Stimulated activated CD4-positive, alpha-beta T cell treated with anti-CD3 and anti-CD28 coated beads, Interleukin-2, amount 100 ng/mL, for 24 hours (primary cell): ENCODE measurements at places on chromosomes 1 and 21.

DNA sequence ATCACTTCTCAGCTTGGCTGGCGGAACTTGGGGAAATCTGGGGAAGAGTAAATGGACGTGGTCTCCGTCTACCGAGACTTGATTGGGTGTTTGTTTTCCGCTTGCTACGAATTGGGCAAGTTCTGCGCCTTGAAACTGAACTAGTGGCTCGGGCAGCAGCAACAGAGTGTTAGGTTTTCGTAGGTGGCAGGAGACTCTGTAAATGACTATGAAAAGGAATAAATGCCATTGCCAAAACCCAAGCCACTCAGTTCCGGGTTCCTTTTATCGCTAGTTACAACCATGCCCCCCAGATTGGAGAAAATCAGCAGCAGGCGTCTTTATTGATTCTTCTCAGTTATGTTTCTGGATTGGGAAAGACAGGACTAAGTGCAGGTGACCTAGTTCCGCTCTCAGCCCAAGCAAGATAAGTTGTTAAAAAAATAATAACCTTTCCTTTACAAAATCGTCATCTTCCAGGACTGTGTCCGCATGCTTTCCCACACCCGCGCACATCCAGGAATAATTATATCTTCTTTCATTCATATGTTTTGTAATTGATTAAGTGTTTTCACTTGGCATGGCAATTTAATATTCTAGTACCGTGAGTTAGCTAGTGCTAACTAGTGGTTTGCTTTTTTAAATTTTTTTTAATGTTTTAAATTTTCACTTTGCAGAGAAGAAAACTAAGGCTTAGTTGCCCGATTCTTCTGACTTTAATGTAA is 3.4 kb downstream of the LHX9 start:
- peak; percentile 17 for DNase-seq

DNA sequence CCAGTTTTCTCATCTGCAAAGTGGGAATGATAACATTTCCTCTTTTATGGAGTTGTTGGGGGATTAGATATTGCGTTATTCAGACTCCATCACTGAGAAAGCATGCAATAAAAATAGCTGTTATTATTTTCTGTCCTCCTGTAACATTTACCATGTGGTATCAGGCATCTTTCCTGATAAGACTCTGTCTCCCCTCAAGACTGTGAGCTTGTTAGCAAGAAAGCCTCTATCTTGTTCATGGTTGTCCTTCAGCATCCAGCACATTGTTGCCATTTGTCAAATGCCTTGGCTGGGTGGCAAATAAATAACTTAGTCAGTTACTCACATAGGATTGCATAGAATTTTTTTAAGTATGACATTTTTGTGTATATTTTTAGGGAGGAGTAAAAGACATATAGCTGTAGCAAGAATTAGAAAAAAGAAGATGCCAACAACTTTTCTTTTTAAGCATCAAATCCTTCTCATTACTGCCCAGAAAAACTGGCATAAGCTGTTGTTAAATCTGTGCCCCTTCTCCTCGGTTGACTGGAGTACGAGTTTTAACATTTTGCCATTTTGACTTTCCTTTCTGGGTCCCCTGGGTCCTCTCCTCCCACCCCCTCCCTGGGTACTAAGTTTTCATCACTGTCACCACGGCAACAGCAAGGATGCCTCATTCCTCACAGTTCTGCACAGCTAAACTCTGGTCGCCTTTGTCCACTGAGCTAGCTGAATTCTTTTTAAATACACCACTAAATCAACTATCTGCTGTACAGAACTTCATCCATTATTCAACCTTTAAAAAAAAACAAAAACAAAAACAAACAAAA is 1.0 kb upstream of the JAM2 start:
- no peak for DNase-seq

GRCh38 chr1:115669886-115670285 is 28.1 kb downstream of the VANGL1 start:
- DNase-seq: no peak

DNA sequence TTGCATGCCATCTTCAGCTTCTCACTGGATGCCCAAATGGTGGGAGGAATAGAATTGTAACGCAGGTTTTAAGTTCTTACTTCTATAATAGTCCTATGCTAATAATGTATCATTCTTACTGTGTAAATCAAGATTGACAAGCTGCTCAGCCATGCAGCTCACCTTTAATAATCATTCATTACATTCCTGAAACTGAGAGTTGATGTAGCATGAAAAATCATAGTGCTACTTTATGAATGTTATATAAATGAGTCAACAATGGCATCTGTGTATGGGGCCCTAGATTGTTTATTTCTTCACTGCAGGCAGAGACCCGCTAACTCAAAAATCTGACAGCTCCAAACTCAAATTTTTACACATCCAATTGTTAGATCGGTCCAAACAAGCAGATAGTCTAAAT is 34.4 kb downstream of the FH start:
- DNase-seq: no peak

- DNase-seq: no peak
Measured at GRCh38 chr1:171680339-171680738, 27.9 kb upstream of the MYOC start.

GRCh38 chr1:201791779-201792173 is 37.2 kb upstream of the IPO9 start:
- no peak for DNase-seq

DNA sequence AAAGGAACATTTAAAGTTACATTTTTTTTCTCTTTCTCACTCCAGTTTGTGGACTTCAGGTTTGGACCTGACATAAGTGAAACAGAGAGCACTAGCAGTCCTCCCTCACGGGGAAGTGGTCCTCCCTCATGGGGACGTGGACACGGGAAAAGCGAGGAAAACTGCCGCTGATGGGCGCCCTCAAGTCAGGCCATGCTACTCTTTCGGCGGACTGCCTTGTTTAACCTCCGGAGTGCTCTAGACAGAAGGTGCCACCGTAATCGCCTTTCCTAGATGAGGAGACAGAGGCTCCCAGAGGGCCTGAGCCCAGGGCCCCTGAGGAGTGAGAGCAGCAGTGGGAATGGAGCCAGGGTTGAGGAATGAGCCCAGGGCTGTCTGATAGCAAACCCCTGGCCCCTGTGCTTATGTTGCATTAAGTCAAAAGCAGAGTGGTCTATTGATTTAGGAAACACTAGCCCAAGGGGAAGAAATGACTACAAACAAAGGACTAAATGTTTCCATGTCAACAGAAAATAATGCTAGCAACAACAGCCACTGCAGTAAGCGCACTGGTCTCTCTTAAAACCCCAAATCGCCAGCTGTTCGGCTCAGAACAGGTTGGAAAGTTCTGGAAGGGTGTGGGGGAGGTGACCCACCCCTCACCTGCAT is 84.1 kb downstream of the DMRTB1 start:
- no peak for DNase-seq

DNA sequence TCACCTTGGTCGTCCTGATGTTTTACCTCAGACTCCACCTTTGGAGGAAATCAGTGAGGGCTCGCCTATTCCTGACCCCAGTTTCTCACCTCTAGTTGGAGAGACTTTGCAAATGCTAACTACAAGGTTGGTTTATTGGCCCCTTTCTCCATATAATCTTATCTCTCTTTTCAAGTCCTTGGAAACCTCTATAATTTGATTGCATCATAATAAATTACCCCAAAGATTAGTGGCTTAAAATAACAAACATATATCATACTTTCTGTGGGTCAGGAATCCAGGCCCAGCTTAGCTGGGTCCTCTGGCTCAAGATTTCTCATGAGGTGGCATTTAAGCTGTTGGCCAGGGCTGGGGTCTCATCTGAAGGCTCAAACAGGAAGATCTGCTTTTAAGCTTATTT is 12.1 kb upstream of the PSMD4 start:
- DNase-seq: no peak

DNA sequence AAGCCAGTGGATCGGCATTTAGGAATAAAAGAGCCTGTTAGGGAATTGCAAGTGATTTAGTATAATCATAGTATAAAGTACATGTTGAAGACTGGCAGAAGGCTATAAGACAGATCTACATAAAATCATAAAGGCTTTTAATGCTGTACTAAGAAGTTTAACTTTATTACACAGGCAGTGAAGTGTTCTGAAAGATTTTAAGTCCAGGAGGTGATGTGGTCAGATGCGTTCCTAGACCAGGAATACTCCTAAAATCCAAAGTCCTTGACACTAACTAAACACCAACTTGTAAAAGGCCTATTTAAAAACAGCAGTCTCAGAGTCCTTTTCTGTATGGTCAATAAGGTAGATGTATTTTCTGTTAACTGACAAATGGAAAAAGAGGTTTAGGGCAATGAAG is 57.0 kb downstream of the KIFAP3 start:
- DNase-seq: no peak

DNA sequence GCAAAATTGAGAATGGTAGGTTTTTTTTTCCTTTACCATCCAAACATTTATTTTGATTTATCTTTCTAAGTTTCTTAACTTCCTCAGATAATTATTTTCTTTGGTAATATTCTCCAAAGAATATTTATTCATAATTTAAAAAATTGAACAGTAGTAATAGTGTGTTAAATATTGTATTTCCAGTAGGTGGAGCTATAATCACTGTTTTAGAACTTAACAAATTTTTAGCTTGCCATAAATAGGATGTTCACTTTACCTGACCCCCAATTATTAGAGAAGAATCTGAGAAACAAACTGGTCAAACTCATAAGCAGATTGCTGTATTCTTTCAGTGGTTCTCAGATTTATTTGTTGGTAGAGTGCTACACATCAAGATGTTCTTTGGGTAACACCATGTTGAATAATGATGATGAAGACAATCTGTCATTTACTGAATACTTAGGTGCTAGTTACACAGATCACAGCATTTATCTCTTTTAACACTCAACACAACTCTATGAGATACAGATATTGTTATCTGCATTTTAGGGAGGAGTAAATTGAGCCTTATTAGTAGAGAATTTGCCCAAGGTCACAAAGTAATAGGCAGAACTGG is 82.4 kb upstream of the GPR88 start:
- DNase-seq: no peak

DNA sequence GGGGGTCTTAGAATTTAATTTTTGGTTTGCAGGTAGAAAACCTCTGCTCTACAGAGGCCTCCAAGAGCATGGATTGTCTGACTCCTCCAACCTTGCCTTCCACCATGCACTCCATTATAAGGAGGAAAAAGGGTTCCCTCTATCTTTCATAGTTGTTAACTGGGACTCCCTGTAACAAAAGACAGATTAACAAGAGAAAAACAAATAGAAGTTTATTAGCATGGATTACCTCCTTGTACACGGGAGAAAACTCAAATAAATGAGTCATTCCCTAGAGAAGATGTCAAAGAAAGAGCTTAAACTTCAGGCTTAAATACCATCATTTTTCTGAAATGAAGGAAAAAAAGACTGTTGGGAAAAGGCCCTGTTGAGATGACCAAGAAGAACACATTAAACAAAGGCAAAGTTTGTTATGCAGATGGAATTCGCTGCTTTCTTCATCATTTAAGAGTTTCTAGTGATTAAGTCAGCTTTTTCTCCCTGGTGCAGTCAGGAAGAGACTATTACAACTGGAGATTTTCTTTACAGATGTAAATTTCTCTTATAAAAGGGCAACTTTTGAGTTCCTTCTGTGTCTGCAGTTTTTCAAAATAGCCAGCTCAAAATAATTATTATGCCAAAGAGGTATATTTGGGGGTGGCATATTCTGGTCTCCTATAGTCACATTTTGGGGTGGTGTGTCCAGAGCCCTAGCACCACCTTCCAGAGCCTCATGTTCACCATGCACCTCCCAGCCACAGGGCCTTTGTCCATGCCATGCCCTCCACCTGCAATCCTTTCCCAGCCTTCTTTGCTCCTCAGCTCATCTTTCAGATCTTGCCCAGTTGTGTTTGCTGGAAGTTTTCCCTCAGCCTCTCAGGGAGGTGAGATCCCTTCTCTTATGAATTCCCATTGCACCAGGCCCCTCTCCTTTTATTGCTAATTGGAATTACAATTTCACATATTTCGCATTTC is 63.1 kb upstream of the KLHDC7A start:
- DNase-seq: no peak

GRCh38 chr1:60390593-60391282 is 317.2 kb upstream of the C1orf87 start:
- DNase-seq: no peak

- no peak for DNase-seq
Measured at GRCh38 chr21:28154121-28154520, 838.6 kb downstream of the LTN1 start.

DNA sequence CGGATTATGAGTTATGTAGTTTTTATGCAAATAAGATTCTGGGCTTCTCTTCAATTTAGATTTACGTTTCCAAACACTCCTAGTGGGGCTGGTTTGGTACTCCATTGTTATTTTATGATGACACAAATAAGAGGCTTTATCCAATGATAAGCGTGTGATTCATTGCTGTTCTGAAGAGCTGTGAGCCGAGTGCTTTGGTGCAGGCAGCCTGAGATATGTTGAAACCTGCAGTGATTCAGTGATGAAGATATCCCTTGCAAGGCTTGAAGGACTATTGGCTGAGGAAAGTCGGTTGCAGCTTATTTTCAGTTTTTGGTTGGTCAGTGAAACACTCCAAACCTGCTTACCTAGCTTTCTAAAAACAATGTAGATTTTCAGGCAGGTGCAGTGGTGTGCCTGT is 112.2 kb downstream of the RYR2 start:
- DNase-seq: no peak

- no peak for DNase-seq
Measured at GRCh38 chr1:204858363-204858821, 12.3 kb upstream of the NFASC start.

- no peak for DNase-seq
Measured at GRCh38 chr1:115228191-115228590, 109.9 kb downstream of the NGF start.

DNA sequence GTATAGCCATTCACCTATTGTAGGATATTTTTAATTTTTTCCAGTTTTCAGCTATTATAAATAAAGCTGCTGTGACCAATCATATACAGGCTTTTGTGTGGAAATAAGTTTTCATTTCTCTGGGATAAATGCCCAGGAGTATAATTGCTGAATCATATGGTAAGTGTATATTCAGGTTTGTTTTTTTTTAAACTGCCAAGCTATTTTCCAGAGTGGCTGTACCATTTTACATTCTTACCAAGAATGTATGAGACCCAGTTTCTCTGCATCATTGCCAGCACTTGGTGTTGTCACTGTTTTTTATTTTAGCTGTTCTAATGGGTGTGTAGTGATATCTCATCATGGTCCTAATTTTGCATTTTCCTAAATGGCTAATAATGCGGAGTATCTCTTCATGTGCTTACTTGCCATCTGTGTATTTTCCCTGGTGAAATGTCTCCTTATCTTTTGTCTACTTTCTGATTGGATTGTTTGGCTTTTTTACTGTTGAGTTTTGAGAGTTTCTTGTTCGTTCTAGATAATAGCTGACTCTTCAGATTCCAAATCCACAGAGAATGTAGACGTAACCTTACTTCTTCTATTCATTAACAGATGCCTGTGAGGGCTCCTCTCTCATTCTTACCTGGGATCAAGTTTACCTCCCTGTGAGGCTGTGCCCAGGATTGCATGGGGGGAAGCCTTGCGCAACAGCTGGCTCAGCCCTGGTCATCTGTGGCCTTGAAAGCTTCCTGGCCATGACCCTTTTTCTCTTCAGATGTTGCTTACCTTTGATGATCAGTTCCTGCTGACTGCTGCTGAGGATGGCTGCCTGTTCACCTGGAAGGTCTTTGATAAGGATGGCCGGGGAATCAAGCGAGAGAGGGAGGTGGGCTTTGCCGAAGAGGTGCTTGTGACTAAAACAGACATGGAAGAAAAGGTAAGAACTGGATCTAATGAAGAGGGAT is 42.6 kb downstream of the CFAP57 start:
- no peak for DNase-seq

GRCh38 chr21:25107708-25108107 is 499.6 kb downstream of the MRPL39 start:
- DNase-seq: no peak

GRCh38 chr1:186730951-186731729 is 50.9 kb upstream of the PTGS2 start:
- DNase-seq: no peak

- no peak for DNase-seq
Measured at GRCh38 chr1:176770066-176770465, 307.1 kb downstream of the PAPPA2 start.
